A549 treated with DMSO at 1 μM for 4 hours (cell line): ENCODE measurements at places on chromosomes 1 and 21. TPM values are rescaled to one million over a fixed set of nuclear protein-coding genes. Genes with fewer than 3 reads are reported as not detected.

The SLC45A3 gene
- total RNA-seq = 5.5 to 7.2 TPM (median 6.7 TPM) in 5 replicates

The TMPRSS2 gene
- total RNA-seq = 0.04 TPM in 1 of 5 replicates, not detected in the others

The ZNF670 gene
- total RNA-seq = 3.5 to 5.4 TPM (median 3.8 TPM) in 5 replicates

The TIAM1 gene
- total RNA-seq = 0.43 to 1.1 TPM (median 0.53 TPM) in 5 replicates

The PBX1 gene
- 21.0 to 32.8 TPM (median 29.1 TPM) in 5 replicates for total RNA-seq

The HOOK1 gene
- total RNA-seq = 0.25 to 0.66 TPM (median 0.31 TPM) in 5 replicates

The HLX gene
- 3.9 to 5.0 TPM (median 4.8 TPM) in 5 replicates for total RNA-seq

The GALE gene
- total RNA-seq = 71.3 to 84.8 TPM (median 72.6 TPM) in 5 replicates

The FAM72A gene
- 9.0 to 13.7 TPM (median 12.6 TPM) in 5 replicates for total RNA-seq

The GORAB gene
- 6.2 to 8.7 TPM (median 7.9 TPM) in 5 replicates for total RNA-seq

The KIAA0040 gene
- 0.42 to 0.83 TPM (median 0.49 TPM) in 5 replicates for total RNA-seq

The LCA5L gene
- total RNA-seq = 1.3 to 1.8 TPM (median 1.4 TPM) in 5 replicates

The ASTN1 gene
- total RNA-seq = not detected in 5 replicates

The CFHR2 gene
- not detected in 5 replicates for total RNA-seq

The CCDC185 gene
- 0.05 to 0.08 TPM (median 0.06 TPM) in 4 of 5 replicates, not detected in the other for total RNA-seq

The ALG14 gene
- total RNA-seq = 5.8 to 7.2 TPM (median 6.7 TPM) in 5 replicates

The TAS1R1 gene
- total RNA-seq = not detected in 5 replicates

The MSH4 gene
- 0.02 to 0.07 TPM (median 0.03 TPM) in 3 of 5 replicates, not detected in the others for total RNA-seq

The HUNK gene
- 1.3 to 2.0 TPM (median 1.4 TPM) in 5 replicates for total RNA-seq

The SFN gene
- total RNA-seq = 425 to 552 TPM (median 445 TPM) in 5 replicates

The DYNLT5 gene
- not detected in 5 replicates for total RNA-seq

The CSF3R gene
- not detected in 5 replicates for total RNA-seq

The OPTC gene
- total RNA-seq = not detected in 5 replicates

The C1orf122 gene
- total RNA-seq = 34.0 to 61.2 TPM (median 52.0 TPM) in 5 replicates
